ENCODE measurements at places on chromosomes 3 and 15.

- DNase-seq, result peak; percentile 50
Observed at GRCh38 chr3:186789554-186790260, 6.3 kb downstream of the EIF4A2 start.

- DNase-seq, result no peak
Observed at GRCh38 chr3:54125300-54125699, 2.9 kb downstream of the CACNA2D3 start.

DNA sequence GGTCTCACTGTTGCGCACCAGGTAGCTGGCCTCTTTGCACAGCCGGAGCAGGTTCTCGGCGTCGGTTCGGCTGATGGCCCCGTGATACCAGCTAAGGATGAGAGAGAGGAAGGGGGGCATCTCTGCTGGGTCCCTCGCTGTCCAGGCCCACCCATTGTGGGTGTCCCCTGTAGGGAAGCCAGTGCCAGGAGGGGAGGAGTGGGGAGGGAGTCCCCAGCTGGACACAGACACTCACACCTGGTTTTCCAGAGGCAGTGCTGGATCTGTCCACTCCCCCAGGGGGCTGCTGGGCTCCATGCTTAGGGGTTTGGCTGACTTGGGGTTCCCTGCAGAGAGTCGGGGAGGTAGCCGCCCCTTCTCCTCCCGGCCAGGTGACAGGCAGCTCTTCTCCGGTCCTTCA is 15.9 kb downstream of the SHF start:
- no peak for DNase-seq

DNA sequence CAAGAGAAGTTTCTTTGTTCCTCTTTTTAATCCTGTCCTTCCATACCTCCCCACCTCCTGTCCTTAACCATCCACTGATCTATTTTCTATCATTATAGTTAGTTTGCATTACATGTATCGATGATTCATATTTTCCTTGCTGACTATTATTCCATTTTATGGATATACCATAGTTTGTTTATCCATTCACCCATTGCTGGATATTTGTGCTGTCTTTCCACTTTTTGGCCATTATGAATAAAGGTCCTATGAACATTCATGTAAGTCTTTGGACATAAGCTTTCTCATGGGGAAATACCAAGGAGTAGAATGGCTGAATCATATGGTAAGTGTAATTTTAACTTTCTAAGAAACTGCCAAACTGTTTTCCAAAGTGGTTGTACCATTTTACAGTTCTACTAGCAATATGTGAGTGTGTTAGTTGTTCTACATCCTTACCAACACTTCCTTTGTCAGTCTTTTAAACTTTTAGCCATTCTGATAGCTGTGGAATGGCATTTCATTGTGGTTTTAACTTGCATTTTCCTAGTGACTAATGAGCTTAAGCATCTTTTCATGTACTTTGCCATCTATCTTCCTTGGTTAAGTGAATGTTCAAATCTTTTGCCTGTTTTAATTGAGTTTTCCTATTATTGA is 11.7 kb downstream of the ATP6V1A start:
- DNase-seq, result no peak

DNA sequence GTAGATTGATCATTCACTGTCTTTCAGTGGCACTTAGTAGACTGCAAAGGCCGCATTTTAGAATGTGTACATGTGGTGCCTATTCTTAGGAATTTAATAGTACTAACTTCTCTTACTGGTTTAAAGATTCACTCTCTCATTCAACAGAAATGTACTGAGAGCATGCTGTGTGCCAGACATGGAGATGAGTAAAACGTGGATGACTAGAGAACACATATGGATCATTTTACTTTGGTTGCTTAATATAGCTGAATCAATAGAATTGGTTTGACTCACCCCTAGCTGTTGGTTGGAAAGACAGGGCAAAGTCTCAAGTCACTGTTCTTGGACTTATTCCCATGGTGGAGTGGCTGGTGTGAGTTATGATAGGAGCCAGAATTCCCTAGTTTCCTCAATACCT is 109.1 kb upstream of the TNFAIP8L3 start:
- no peak for DNase-seq

DNA sequence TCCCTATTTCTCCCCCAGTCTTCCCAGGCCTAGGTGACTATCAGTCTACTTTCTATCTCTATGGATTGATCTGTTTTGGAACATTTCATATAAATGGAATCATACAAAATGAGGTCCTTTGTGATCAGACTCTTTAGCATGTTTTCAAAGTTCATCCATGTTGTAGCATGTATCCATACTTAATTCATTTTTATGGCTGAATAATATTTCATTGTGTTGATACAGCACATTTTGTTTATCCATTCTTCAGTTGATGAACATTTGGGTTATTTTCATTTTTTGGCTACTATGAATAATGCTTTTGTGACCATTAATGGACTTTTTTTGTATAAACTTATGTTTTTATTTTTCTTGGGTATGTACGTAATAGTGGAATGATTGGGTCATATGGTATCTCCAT is 19.2 kb upstream of the MGA start:
- no peak for DNase-seq

- no peak for DNase-seq
Observed at GRCh38 chr3:181705086-181705480, 6.6 kb upstream of the SOX2 start.

DNA sequence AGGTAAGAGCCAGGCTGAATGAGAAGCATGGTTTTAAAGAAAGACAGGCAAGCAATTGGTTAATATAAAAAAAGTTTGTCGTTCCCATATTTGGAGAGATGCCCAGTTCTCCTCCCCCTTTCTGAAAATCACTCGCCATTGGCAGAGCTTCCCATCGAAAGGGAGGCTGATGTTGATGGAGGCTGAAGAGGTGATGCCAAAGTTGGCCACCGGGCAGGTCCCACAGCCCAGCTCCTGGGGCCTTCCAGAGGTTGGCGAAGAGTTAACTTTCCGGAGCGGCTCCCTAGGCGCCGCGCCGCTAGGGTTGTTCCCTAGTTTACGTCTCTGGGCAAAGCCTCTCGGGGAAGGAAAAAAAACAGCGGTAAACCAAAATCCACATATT is 793 bp downstream of the PCOLCE2 start:
- DNase-seq, result peak; percentile 64

DNA sequence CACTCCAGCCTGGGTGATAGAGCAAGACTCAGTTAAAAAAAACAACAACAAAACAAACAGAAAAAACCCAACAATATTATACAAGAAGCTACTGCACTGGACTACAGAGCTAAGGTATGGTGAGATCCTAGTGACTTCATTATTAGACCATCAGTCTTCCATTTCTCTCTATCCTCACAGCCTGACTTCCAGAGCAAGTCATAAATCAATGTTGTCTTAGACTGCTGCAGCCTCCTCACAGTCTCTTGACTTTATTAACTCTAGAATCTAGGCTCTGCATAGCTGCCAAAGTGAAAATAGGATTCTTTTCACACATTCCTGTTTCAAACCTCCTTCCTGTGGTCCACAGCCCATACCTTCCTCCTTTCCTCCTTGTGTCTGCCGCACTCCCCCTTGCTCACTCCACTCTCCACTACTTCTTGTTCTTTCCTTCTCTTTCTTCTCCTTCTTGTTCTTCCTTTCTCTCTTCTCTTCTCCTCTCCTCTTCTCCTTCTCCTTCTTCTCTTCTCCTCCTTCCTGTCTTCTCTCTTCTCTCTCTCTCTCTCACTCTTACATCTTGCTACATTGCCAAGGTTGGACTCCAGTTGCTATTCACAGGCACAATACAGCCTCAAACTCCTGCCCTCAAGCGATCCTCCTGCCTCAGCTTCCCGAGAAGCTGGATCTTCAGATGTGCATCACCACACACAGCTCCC is 49.4 kb downstream of the CCR4 start:
- DNase-seq, result no peak

DNA sequence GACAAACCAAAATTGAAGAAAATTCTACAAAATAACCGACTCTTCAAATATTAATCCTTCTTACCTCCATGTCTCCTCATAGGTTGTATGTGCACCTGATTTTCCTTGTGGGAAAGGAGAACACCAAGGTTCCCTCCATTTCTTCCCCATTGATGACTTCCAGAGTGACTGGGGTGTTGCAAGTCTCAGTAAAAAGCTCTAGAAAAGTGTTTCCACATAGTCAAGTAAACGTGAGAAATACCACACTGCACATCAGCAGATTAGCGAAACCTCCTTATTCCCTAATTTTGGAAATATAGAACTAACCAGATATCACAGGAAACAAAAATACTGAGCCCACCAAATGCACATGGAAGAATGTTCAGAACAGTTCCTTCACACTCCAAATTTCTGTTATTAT is 4.9 kb upstream of the RPN1 start:
- no peak for DNase-seq
